ENCODE measurements at places on chromosomes 7 and 10. TPM values are rescaled to one million over a fixed set of nuclear protein-coding genes. Genes with fewer than 3 reads are reported as not detected.

The ARMC3 gene
- total RNA-seq, result 2.1 TPM

The IRF5 gene
- 3.9 TPM for total RNA-seq

The FAM131B gene
- total RNA-seq, result 1.0 TPM

The PNPLA8 gene
- total RNA-seq, result 15.6 TPM

The MEPCE gene
- total RNA-seq, result 30.5 TPM

The CD36 gene
- 3.8 TPM for total RNA-seq

The CFAP58 gene
- 0.28 TPM for total RNA-seq

The UTF1 gene
- 0.38 TPM for total RNA-seq

The TUBB8 gene
- total RNA-seq, result 0.69 TPM

The SLC16A9 gene
- 3.8 TPM for total RNA-seq

The COL17A1 gene
- 4.2 TPM for total RNA-seq

The RBAK gene
- total RNA-seq, result 16.4 TPM

- no peak overlapping the region for H3K4me3 ChIP-seq
- no peak for DNase-seq
- no peaks in the 10 kb centered on the region for H3K27me3 ChIP-seq
- H3K27ac ChIP-seq, result no peak overlapping the region
These were observed 268.6 kb downstream of the KLF6 start for GRCh38 chr10:3516234-3516922.

DNA sequence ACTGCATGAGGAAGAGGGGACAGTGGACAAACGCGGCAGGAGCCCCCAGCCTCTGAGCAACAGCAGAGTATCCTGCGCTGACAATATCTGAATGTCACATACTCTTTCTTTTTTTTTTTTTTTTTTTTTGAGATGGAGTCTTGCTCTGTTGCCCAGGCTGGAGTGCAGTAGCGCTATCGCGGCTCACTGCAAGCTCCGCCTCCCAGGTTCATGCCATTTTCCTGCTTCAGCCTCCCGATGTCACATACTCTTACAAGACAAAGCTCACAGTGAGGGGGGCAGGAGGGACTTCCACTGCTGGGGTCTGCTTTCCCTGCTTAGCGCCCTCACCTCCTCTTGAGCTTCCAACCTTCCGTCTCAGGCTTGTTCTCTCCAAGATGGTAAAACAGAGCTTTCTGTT, 51.2 kb upstream of the TNS3 start:
- peaks cover 16% of the 10 kb centered on the region for H3K4me1 ChIP-seq
- no peaks in the 10 kb centered on the region for H3K36me3 ChIP-seq
- H3K4me3 ChIP-seq, result no peak overlapping the region
- DNase-seq, result no peak
- peaks cover 7% of the 10 kb centered on the region for H3K27me3 ChIP-seq

DNA sequence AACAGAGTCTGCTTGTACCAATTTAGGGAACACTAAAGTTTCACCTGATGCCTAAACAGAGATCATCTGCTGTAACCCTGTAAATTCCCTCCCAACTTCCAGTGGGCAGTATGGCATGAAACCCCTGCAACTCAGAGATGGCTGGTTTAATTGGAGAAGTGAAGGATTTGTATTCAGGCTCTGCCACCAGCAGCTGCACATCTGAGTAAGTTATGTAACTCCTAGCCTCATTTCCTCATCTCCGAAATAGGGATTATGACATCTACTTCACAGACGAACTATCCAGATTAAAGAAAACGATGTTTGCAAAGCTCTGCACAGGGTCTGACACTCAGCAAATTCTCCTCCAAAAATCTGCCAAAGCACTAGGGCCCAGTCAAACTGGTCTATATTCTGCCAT, 493.0 kb downstream of the KCNMA1 start:
- H3K4me1 ChIP-seq, result peaks cover 4% of the 10 kb centered on the region
- DNase-seq, result no peak
- no peaks in the 10 kb centered on the region for H3K27me3 ChIP-seq

DNA sequence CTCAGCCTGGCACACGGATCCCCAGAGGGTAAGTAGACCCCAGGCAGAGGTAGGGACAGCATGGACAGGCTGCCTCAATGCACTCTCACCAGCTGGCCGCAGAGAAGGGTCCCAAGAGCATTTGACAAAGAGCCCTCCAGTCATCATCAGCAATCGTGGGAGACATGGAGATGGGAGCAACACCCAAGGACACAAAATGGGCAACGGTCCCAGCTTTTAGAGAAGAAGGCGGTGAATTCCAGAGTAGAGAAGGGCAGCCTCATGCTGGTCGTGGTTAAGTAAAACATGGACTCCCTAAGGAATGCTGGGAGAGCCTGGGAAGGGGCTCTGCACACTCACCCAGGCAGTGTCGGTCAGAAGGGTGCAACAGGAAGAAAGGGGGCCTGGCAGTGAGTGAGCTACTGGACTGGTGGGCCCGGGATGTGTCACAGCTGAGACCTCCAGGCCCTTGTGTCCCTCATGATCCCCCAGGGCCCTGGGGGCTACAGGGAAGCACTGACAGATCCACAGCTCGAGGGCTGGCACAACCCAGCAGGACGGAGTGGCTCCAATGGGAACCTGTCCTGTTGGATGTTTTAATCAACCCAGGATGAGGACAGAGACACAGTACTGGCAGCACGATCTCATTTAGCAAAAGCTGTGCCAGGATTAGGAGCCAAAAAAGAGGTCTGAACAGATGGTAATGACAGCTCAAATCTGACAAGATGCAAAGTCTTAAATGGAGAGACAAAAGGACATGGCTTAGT, 147.1 kb downstream of the NEURL1 start:
- H3K4me1 ChIP-seq, result peaks cover 10% of the 10 kb centered on the region
- no peak overlapping the region for H3K27ac ChIP-seq
- H3K27me3 ChIP-seq, result peaks cover 14% of the 10 kb centered on the region

- H3K4me3 ChIP-seq, result peak overlapping the region; percentile 89
- H3K36me3 ChIP-seq, result peaks cover 11% of the 10 kb centered on the region
- H3K27ac ChIP-seq, result peak overlapping the region; percentile 65
These were observed 982 bp downstream of the SFXN3 start for GRCh38 chr10:101031796-101032636.

DNA sequence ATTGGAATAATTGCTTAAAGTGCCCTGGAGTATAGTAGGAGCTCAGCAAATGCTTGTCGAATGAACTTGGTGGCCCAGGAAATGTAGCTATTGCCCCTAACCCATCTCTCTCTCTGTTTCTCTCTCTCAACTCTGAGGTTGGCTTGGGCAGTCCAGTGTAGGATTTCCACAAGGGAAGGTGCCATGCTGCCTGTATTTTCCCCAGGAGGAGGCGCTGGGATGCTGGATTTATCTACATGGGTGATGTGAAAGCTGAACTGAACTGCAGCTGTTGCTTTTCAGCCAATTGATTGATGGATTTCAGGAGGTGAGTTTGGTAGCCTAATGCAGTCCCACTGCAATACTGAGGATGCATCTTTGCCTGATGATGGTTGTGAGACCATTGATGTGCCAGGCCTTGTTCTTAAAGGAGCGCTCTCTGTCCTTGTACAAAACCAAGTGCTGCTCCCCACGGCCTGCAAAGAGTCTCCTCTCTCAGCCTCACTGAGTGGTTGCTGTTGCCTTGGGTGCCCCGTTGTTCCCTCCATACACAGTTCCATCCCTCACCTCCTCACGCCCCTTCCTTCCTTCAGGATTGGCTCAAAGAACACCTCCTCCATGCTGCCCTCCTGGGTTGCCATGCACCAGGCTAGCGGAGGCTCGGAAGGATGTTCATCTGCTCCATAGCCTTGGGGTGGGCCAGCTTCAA, 200.6 kb downstream of the GLRX3 start:
- no peaks in the 10 kb centered on the region for H3K4me1 ChIP-seq
- H3K4me3 ChIP-seq, result no peak overlapping the region
- H3K36me3 ChIP-seq, result peaks cover 12% of the 10 kb centered on the region
- no peaks in the 10 kb centered on the region for H3K27me3 ChIP-seq
- no peak overlapping the region for H3K27ac ChIP-seq

GRCh38 chr10:97174276-97174775, 11.4 kb downstream of the SLIT1 start:
- no peak overlapping the region for H3K27ac ChIP-seq
- H3K27me3 ChIP-seq, result peaks cover 8% of the 10 kb centered on the region
- DNase-seq, result no peak
- peaks cover 4% of the 10 kb centered on the region for H3K4me1 ChIP-seq
- H3K4me3 ChIP-seq, result no peak overlapping the region

DNA sequence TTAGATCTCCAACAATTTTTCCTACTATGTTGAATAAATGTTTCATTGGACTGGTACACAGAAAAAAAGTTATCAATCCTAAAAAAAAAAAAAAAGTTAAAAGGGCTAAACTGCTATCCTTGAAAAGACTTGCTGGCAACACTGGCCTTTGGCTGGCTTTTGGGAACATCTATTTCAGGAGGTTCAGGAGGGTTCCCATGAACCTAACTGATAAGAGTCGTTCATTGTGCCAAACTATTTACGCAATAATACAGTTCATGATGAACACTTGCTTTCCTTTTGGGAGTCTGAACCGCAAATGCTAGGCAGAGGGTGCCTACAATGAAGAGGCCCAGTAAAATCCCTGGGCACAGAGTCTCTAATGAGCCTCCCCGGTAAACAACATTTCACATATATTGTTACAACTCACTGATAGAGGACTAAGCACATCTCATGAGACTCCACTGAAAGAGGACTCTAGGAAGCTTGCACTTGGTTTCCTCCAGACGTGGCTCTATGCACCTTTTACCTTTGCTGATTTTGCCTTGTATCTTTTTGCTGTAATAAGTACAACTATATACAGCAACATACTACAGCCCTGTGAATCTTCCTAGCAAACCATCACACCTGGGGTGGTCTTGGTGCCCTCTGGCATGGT, 45.0 kb downstream of the ZFAND4 start:
- H3K4me1 ChIP-seq, result no peaks in the 10 kb centered on the region
- no peak overlapping the region for H3K27ac ChIP-seq
- H3K36me3 ChIP-seq, result no peaks in the 10 kb centered on the region
- no peak for DNase-seq
- no peaks in the 10 kb centered on the region for H3K27me3 ChIP-seq
- H3K4me3 ChIP-seq, result no peak overlapping the region

DNA sequence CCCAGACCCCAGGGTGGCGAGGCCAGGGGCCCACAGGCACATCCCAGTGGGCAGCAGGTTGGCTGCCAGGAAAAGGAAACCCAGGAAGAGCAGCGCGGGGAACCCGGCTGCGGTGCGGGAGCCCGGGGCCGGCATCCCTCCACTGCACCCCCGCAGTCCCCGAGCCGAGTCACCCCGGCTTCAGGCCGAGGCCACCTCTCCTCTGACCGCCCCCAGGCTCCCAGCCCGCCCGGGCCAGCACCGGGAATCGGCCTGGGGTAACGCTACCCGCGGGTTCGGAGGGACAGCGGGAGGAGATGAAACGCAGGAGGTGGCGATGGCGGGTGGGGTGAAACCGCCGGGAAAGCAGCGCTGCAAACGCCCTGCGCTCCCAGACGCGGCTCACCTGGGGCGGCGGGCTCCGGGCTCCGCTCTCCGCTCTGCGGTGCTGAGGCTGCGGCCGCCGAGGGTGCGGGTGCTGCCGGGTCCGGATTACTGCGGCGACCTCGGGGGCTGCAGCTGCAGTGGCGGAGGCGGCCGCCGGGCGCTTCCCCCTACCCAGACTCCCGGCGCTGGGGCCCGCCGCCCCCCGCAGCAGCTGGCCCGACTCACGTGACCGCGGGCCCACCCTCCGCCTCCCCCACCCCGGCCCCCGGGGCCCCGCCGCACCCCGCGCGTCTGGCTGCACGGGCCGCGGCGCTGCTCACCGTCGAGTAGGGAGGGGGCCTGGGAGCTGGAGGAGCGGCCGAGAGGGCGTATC, at the start of gene SCRN1:
Gene SCRN1 (minus strand): TSS at position 545 of the 739 bp plus-strand sequence. CDS start 20,734 bp downstream, outside the sequence.
- H3K27me3 ChIP-seq, result peaks cover 12% of the 10 kb centered on the region
- H3K4me1 ChIP-seq, result peaks cover 15% of the 10 kb centered on the region
- peak; percentile 53 for DNase-seq
- peak within 1 kb of the TSS; percentile 93 for H3K4me3 ChIP-seq
- H3K36me3 ChIP-seq, result peaks cover 21% of the 10 kb centered on the region

DNA sequence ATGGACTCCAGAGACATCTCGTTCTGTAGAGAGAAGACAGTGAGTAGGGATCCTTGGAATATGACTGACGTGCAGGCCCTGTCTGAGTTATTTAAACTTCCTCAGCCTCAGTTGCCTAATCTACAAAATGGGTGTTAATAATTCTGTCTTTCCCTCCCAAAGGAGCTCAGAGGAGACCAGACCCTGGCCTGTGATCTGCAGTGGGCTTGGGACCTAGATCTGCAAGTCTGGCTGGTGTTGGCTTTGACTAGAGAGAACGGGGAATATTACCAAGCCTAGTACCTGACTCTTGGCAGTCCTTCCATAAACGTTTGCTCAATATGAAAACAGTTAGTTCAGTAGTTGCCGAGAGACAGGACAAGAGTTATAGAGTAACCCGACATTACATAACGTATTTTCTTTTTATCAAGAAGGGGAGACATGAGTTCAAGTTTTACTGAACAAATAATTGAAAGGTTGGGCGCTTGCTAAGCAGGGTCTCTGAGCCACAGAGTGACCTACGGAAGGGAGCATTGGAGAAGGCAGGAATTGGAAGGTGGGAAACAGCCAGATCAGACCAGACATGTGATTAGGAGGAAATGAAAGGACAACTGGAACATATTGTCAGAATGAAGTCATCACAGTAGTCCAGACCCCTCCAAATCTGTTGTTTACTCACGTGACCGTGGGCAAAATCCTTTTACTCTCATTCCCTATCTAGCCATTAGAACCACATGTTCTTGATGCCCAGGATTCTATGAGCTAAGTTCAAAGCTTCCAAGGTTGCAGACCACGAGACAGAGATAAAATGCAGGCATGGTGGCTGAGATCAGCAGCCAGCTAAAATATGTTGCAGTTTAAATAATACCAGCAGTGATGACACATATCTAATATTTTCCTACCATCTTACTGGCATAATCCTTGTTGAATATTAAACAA, 10.9 kb upstream of the CYP3A4 start:
- H3K27ac ChIP-seq, result peak overlapping the region; percentile 12
- no peak overlapping the region for H3K4me3 ChIP-seq
- H3K27me3 ChIP-seq, result no peaks in the 10 kb centered on the region

GRCh38 chr7:28026237-28026636, 154.4 kb downstream of the JAZF1 start:
- H3K27me3 ChIP-seq, result peaks cover 1% of the 10 kb centered on the region
- no peaks in the 10 kb centered on the region for H3K4me1 ChIP-seq
- H3K36me3 ChIP-seq, result no peaks in the 10 kb centered on the region
- H3K4me3 ChIP-seq, result no peak overlapping the region

DNA sequence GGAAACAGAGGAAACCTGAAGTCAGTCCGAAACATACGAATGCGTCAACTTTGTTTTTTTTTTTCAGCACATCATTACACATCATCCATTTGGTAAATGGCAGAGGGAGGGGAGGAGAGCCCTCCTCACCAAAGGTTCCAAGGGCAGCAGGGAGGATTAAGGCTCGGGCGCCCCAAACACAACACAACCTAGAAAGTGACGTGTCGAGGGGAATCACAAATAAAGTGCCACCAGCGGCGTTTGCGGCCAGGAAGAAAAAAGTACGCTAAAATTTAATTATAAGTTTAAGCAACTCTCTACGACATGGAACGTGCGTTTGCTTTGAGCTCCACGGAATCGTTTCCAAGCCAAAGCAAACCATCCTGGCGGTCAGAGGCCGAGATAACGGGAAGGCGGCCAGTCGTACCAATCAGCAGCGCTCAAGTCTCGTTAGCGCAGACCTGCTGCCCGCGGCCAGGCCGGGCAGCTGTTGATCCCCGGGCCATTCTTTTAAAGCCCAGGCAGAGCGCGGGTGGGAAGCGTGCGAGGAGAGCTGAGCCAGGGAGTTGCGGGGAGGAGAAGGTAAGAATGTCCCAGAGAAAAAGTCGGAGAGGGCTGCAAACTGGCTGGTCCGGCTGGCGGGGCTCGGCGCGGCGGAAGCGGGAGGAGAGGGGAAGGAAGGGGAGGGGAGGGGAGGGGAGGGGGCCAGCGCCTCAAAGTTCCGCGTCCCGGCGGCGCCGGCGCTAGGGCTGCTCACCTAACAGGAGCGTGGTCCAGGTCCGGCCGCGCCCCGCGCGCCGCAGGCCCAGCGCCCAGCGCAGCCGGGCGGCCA, 719 bp downstream of the DPY19L1 start:
- H3K27me3 ChIP-seq, result peaks cover 4% of the 10 kb centered on the region
- no peaks in the 10 kb centered on the region for H3K36me3 ChIP-seq
- peak overlapping the region; percentile 95 for H3K4me3 ChIP-seq
- H3K27ac ChIP-seq, result peak overlapping the region; percentile 86
- peak; percentile 55 for DNase-seq
- H3K4me1 ChIP-seq, result peaks cover 31% of the 10 kb centered on the region

Measured in endothelial cell (in vitro differentiated cells).